ENCODE measurements at places on chromosomes 16 and 17. TPM values are rescaled to one million over a fixed set of nuclear protein-coding genes. Genes with fewer than 3 reads are reported as not detected.

Gene TOX3
- total RNA-seq: 1.3 TPM

Gene NXN
- total RNA-seq: 8.1 TPM

Gene MAPT
- 0.83 TPM for total RNA-seq

Gene TANGO6
- 12.2 TPM for total RNA-seq

Gene ABCA10
- 3.1 TPM for total RNA-seq

Gene CLEC18C
- 0.40 TPM for total RNA-seq

Gene TMIGD1
- not detected for total RNA-seq

Gene MT3
- total RNA-seq: not detected

Gene CIBAR2
- not detected for total RNA-seq

Gene ENDOV
- 15.6 TPM for total RNA-seq

Gene DLX3
- not detected for total RNA-seq

Gene IRX5
- 0.08 TPM for total RNA-seq

Gene NLE1
- 6.8 TPM for total RNA-seq
